ENCODE measurements at places on chromosomes 5 and 9.
A peak's percentile ranks its signal among the peaks of the same experiment; 100 is the strongest.

DNA sequence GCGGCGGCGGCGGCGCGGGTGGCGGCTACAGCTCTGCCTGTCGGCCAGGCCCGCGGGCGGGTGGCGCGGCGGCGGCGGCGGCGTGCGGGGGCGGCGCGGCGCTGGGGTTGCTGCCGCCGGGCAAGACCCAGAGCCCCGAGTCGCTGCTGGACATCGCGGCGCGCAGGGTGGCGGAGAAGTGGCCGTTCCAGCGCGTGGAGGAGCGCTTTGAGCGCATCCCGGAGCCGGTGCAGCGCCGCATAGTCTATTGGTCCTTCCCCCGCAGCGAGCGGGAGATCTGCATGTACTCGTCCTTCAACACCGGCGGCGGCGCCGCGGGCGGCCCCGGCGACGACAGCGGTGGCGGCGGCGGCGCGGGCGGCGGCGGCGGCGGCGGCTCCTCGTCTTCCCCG is 296 bp downstream of the ZSWIM6 start:
- no peaks in the 10 kb centered on the region for H3K27me3 ChIP-seq
- peaks cover 16% of the 10 kb centered on the region for H3K36me3 ChIP-seq
- H3K4me3 ChIP-seq: peak overlapping the region; percentile 86
- peak overlapping the region; percentile 83 for H3K27ac ChIP-seq
- no peak for ATAC-seq

DNA sequence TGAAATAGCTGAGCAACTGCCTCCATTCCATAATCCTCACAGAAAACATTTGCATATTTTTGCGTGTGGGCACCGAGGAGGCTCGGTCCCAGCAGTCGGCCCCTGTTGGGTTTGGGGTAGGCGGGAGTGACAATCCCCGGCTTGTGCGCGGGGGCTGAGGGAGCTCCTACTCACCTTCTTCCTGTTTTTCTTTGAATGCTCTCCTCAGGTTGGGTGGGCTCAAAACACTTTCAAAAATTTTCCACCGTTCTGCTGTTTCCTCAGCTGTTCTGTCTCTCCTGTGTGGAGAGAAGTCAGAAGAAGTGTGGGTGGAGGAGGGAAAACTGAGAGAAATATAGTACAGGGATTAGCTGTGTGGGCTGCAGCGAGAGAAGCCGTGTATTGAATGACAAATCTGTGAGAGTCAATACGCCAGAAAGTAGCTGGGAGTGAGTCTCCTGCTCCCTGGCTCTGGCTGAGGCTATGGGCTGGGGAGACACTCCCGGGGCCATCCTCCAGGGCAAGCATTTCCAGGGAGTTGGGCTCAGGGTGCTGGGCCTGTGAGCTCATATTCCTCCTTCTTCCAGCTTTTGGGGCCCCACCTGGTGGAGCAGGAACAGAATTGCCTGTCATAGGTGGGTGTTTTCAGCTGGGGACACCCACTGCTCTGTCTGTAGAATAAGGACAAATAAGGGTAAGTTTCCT is 84.7 kb downstream of the CMYA5 start:
- H3K27ac ChIP-seq: no peak overlapping the region
- no peak for ATAC-seq
- H3K27me3 ChIP-seq: peaks cover under 1% of the 10 kb centered on the region
- no peaks in the 10 kb centered on the region for H3K36me3 ChIP-seq

DNA sequence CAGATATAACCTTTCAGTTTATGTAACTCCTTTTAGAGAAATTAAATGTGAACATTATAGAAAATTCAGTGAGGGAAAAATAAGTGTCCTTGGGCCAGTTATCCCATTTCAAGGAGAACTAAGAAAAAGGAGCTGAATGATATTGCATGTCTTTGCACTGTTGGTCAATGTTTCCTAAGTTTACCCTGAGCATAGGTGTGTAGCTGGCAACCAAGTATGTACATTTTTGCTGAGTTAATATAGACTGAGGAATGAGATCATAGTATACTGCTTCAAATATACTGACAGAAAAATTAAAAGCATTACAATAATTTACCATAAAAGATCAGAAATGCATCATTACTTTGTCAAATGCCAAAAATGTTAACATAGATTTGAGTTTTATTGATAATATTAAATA is 2128.7 kb upstream of the C9orf72 start:
- H3K4me1 ChIP-seq: no peaks in the 10 kb centered on the region
- no peak overlapping the region for H3K27ac ChIP-seq
- H3K36me3 ChIP-seq: no peaks in the 10 kb centered on the region
- no peak overlapping the region for H3K4me3 ChIP-seq

DNA sequence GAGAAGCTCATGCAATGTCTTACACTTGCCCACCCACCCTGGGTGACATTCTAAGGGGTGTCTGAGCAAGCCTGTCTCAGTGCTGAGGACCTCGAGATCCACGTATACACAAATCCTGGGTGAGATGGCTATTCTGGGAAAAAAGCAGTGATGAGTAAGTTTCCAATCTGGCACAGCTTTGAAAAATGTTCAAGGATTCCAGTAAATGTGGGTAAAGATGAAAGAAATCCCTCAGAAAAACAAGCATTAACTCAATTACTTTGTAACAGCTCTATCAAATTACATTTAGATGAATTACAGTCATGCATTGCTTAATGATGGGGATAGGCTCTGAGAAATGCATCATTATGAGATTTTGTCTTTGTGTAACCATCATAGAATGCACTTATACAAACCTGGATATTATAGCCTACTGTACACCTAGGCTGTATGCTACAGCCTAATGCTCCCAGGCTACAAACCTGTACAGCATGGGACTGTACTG is 26.9 kb downstream of the GOLM1 start:
- H3K4me3 ChIP-seq: no peak overlapping the region
- H3K27me3 ChIP-seq: no peaks in the 10 kb centered on the region
- no peaks in the 10 kb centered on the region for H3K36me3 ChIP-seq
- no peaks in the 10 kb centered on the region for H3K4me1 ChIP-seq

- H3K4me3 ChIP-seq: no peak overlapping the region
- ATAC-seq: no peak
- no peaks in the 10 kb centered on the region for H3K4me1 ChIP-seq
- no peaks in the 10 kb centered on the region for H3K36me3 ChIP-seq
- no peaks in the 10 kb centered on the region for H3K27me3 ChIP-seq
- no peak overlapping the region for H3K27ac ChIP-seq
Measured at GRCh38 chr9:117101008-117101407, 313.8 kb downstream of the ASTN2 start.

- H3K27ac ChIP-seq: no peak overlapping the region
- H3K27me3 ChIP-seq: no peaks in the 10 kb centered on the region
- peaks cover 5% of the 10 kb centered on the region for H3K4me1 ChIP-seq
- H3K36me3 ChIP-seq: peaks cover 6% of the 10 kb centered on the region
- ATAC-seq: peak; percentile 8
- H3K4me3 ChIP-seq: no peak overlapping the region
Measured at GRCh38 chr5:35248843-35249780, 18.8 kb upstream of the PRLR start.

DNA sequence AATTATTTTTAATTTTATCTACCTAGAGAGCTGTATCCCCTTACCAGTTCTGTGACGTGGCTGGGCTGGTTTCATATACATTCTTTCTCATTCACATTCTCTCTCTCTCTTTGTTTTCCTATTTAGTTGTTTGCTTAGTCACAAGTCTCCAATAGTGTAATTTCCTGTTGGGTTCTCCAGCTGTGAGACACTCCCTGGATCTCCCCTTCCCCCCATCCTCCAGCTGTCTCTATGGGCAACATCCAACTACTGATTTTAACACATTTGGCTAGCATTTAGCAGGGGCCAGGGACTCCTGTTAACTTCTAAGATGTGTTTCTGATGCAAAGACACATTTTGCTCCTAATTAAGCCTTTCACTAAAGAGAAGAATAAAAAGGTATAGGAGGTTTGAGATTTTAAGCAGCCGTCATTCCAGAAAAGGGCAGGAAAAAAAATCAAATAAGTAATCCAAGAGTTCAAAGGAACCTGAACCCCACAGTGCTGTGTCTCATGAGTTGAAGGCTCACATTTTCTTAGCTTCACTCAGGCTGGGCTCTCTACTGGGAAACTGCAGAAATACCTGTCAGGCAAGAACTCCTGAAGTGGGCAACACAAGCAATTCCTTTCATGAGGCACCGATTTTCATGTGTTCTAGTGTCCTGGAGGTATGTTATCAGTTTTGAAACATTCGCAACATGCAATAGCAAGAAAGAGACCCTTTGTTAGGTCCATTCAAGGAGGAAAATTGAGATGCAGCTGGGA is 198.7 kb upstream of the C9orf72 start:
- no peaks in the 10 kb centered on the region for H3K36me3 ChIP-seq
- no peak for ATAC-seq
- H3K4me1 ChIP-seq: no peaks in the 10 kb centered on the region
- H3K27me3 ChIP-seq: peaks cover 6% of the 10 kb centered on the region

DNA sequence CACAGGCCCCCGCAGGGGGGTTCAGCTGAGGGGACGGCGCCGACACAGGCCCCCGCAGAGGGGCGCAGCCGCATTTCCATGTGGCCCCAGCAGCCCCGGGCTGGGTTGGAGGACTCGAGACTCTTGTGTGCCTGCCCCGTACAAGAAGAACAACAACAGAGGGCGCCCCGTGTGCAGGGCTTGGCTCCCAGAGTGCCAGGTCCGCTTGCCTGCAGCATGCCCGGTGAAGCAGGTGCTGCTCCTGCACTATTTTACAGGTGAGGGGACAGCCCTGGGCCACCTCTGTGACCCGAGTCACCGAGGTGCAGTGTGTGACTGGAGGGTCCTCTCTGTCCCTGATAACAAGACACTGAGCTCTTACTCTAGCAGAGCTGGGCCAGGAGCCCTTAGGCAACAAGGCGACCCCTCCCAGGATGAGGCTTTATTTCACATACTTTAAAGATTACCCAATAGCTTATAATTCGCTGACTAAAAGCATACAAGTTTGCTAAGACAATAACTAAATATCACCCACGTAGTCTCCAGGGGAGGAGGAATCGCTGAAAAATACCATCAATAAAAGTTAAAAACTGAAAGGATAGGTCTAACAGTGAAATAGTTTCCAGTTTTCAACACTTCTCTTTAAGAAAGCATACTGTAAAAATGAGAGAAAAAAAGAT is 41.7 kb upstream of the SLC9A3 start:
- H3K4me3 ChIP-seq: no peak overlapping the region
- H3K4me1 ChIP-seq: peaks cover 10% of the 10 kb centered on the region
- no peaks in the 10 kb centered on the region for H3K36me3 ChIP-seq
- no peak for ATAC-seq

DNA sequence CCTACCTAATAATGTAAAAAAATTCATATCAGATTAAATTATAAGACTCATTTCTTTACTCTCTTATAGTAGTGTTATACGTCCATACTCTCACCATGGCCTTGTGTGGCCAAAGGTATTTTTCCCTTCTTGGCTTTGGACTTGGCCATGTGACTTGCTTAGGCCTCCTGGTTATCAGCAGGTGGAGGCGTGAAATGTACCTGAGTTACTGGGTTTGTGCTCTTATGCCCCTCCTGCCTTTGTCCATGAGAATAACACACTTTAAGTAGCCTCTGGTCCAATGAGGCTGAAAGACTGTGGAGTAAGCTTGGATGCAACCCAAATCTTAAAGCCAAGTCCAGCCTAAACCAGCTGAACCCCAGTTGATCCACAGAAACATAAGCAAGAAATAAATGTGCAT is 68.7 kb downstream of the RETREG1 start:
- H3K4me1 ChIP-seq: peaks cover 19% of the 10 kb centered on the region
- H3K36me3 ChIP-seq: no peaks in the 10 kb centered on the region
- H3K27ac ChIP-seq: no peak overlapping the region
- H3K27me3 ChIP-seq: no peaks in the 10 kb centered on the region
- no peak overlapping the region for H3K4me3 ChIP-seq

DNA sequence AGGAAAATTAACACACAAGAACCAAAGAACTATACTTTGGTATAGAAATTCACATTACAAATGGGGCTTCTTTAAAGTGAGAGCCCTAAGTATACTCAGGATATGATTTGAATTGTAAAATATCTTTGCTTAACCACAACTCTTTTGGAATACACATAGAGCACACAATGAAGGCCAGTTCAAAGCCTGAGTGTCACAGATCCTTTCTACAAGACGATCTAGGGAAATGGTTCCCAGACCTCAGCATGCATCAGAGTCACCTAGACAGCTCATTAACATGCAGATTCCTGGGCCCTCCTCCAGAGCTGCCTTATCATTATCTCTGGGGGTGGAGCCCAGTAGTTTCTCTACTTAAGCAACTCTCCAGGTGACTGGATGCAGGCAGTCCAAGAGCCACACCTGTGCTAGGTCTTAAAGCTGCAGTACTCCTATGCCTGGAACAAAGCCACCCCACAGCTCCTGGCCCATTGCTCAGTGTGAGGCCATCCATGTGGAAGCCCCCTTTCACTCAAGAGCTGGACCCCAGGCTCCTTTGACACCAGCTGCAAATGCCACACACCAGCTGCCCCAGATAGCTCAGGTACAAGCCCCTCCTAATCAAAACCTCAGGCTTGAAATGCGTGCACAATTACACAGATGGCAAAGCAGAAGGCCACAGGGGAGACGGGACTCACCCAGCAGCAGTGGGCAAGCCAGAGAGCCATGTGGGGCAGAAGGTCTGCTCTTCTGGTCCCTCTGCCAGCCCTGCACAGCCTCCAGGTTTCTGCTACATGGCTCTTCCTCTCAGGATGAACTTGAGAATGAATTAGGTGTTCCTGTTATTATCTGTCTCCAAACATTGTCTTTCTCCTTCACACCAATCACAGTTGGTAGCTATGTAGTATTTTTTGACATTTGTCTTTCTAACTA is 106.1 kb downstream of the SH3TC2 start:
- ATAC-seq: no peak
- peaks cover 4% of the 10 kb centered on the region for H3K4me1 ChIP-seq
- H3K4me3 ChIP-seq: no peak overlapping the region

DNA sequence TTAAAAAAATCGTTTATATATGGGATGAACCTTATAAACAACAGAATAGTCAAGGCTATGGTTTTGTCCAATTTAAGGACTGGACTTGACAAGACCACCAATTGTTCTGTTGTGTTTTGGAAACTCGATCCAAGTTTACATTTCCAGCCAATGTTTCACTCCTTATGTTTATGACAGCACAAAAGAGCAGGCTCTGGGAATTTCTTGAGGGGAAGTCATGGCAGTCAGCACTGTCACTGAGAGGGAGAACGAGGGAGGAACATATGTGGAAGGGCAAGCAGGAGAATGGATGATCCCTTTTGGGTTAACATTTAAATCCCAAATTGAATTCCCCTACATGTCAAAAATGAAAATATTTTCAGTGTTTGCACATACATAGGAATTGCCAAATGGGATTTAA is 292.5 kb downstream of the MARCHF11 start:
- H3K4me1 ChIP-seq: no peaks in the 10 kb centered on the region
- no peak overlapping the region for H3K4me3 ChIP-seq
- no peaks in the 10 kb centered on the region for H3K27me3 ChIP-seq
- no peak for ATAC-seq
- H3K36me3 ChIP-seq: no peaks in the 10 kb centered on the region
- H3K27ac ChIP-seq: no peak overlapping the region

GRCh38 chr9:122315534-122315933 is 50.9 kb downstream of the MRRF start:
- H3K27me3 ChIP-seq: no peaks in the 10 kb centered on the region
- H3K4me3 ChIP-seq: no peak overlapping the region
- no peak overlapping the region for H3K27ac ChIP-seq
- no peak for ATAC-seq
- peaks cover 59% of the 10 kb centered on the region for H3K36me3 ChIP-seq

- no peaks in the 10 kb centered on the region for H3K27me3 ChIP-seq
- peak overlapping the region; percentile 95 for H3K27ac ChIP-seq
- ATAC-seq: peak; percentile 87
- H3K36me3 ChIP-seq: peaks cover 19% of the 10 kb centered on the region
- H3K4me1 ChIP-seq: peaks cover 33% of the 10 kb centered on the region
Measured at GRCh38 chr5:172958331-172959046, 735 bp upstream of the RPL26L1 start.

All from stimulated activated memory B cell treated with anti-CD40 and anti-IgM and Interleukin-4, amounts not matched to agents 10 μg/mL and 1 μg/mL and 100 μg/mL, for 72 hours (primary cell).